ENCODE measurements at places on chromosomes 1 and 21.

DNA sequence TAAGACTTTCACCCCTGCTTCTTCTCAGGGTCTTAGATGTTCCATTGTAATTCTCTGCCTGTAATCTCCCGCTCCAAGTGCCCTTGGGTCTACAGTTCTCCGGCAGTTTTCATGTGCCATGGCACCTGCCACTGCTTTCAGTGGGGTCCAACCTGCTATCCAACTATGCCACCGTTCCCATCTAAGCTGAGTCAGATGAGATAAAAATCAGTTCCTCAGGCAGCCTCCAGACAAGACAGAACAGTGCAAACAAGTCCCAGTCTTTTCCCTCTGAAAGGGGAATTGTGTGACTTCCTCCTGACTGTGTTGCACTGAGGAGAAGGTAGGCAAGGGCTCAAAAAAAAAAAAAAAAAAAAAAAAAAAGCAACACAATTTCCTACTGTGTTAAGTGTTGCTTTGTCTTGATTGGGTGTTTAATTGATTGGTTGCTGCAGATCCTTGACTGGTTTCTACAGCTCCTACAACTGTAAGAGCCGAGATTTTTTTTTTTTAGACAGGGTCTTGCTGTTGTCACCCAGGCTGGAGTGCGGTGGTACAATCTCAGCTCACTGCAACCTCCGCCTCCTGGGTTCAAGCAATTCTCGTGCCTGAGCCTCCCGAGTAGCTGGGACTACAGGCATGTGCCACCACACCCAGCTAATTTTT is 50.7 kb downstream of the EBNA1BP2 start:
- DNase-seq, result no peak

DNA sequence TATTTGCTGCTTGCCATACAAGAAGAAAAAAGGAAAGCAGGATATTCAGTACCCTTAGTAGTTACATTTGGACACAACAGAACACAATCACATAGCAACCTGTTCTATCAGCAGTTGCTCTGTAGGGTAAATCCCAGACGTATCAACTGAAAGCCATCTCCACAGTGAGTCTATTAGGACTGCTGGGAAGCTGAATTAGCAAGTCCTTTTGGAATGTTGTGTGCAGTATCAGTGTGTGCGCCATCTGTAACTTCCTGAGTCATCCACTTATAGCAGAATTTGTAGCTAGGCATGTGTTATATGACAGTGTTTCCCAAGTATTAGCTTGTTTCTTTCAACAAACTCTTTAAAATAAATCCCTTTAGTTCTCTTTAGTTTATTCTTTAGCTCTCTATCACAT is 21.3 kb downstream of the CCDC30 start:
- DNase-seq, result no peak

GRCh38 chr1:88455621-88456256 is 228.3 kb upstream of the PKN2 start:
- no peak for DNase-seq

DNA sequence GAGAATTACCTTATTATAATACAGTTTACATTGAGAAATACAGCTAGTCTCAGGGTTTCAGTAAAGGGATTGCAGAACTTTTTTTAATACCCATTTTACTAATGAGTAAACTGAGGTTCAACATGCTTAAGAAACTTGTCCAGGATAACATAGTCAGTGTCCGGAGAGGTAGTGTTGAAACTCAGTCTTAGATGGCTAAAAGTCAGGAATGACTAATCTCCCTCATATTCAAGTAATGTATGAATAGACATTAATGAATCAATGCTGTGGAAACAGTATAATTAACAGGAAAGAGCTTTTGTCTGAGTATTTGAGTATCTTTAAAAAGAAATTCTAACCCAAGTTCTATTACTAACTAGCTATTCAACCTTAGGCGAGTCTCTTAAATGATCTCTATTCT is 397.6 kb downstream of the PLA2G4A start:
- no peak for DNase-seq

GRCh38 chr1:218166268-218166945 is 118.7 kb upstream of the RRP15 start:
- no peak for DNase-seq
